ENCODE measurements at places on chromosomes 6 and 20.
A peak's percentile ranks its signal among the peaks of the same experiment; 100 is the strongest.

DNA sequence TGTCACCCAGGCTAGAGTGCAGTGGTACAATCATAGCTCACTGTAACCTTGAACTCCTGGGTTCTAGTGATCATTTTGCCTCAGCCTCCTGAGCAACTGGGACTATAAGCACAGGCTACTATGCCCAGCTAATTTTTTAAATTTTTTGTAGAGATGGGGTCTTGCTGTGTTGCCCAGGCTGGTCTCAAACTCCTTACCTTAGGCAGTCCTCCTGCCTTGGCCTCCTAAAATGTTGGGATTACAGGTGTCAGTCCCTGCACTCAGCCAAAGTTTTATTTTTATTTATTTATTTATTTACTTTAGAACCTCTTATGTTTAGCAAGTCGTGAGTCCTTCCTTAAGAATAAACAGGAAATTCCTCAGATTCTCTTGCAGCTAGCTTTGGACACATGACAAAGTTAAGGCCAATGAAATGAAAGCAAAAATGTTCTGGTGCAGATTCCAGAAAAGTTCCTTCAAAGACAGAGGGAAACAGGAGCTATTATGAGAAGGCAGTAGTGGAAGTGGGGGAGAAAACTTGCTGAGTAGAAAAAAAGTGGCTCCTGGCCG, 19.1 kb downstream of the PIM1 start:
- no peak for DNase-seq

DNA sequence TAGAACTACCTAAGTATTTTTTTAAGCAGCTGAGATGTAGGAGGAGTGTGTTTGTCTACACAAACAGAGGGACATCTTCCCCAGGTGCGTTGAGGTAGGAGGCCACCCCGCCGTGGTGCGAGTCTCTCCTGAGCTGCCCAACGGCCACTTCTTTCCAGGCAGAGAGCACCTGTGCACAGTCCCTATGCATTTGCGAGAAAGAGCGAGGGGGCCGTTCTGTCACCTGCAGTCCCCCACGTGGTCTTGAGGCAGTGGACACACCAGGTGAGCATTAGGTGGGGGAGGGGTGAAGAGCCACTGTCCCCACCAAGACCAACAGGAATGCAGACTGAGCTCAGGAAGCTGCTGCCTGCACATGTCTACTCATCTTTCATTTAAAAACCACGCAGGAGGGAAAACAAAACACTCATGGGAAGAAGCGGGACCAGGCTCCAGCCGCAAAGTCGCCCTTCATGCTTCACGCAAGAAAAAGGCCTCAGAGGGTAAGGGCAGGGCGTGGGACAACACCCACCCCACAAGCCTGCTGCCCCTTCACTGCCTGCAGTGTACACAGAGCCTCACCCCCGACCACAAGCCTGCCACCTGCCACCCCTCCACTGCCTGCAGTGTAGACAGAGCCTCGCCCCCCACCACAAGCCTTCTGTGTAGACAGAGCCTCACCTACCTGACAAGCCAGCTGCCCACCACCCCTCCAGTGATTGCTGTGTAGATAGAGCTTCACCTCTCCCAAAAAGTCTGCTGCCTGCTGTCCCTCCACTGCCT, 142.0 kb downstream of the DLL1 start:
- no peak for DNase-seq

DNA sequence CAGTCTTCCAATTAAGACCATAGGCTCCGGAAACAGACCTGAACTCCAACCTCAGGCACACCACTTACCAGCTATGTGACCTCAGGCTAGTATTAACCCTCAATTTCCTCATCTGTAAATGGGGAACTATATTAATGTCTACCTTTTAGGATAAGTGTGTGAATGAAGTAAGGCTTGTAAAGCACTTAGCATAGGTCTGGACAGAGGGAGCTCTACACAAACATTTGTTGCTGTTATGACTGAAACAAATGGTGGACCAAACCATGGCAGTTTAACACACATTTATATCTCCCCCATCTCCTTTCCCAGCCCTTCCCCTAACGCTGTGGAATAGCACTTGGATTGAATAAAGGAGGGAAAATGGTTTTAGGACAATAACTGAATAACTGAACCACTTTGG, 48.7 kb downstream of the TSHZ2 start:
- no peak for DNase-seq

GRCh38 chr6:149895833-149896271, 2.1 kb downstream of the RAET1E start:
- DNase-seq, result peak; percentile 90

DNA sequence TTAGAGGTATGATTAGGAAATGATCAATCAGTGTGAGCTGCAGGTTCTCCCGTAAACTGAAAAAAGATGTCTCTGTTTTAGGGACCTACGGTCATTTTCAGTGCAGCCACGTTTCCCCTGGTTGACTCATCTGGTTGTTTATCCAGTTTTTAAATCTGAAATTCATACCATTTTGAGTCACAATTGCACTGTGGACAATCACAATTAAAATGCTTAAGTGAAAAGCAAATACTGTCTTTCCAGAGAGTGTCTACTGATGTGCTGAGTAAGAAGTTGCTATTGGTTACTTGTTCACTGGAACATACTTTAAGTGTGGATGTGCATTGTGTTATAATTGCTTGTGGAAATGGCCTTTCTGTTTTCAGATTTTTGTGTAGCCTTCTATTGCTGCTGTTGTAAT, 305.1 kb upstream of the SASH1 start:
- DNase-seq, result peak; percentile 79

DNA sequence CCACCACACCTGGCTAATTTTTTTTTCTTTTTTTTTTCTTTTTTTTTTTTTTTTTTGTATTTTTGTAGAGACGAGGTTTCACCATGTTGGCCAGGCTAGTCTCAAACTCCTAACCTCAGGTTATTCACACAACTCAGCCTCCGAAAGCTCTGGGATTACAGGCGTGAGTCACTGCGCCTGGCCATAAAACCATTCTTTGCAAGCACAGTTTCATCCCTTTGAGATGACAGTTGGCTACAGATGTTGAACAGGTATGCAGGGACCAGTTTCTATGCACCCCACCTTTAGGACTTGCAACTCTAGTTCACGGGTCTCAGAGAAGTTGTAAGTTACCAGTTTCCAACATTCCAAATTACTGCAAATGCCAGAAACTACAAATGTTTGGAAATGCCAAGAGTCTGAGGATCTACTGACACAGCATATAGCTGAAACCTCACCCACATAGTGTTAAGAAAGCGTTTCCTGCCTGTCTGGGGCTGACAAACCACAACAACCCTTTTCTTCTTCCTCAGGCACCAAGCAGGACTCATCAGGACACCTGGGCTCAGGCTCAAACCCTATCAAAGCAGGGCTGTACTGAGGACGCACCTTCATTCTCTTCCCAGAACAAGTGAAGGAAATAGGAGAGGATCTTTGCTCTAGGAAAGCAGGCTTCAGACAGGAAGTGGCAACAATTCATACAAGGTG, 22.9 kb downstream of the ARHGAP18 start:
- DNase-seq, result no peak
